ENCODE measurements at places on chromosomes 2 and 18.

GRCh38 chr2:138182937-138183312 lies 218.7 kb downstream of the HNMT start:
- no peak for DNase-seq

DNA sequence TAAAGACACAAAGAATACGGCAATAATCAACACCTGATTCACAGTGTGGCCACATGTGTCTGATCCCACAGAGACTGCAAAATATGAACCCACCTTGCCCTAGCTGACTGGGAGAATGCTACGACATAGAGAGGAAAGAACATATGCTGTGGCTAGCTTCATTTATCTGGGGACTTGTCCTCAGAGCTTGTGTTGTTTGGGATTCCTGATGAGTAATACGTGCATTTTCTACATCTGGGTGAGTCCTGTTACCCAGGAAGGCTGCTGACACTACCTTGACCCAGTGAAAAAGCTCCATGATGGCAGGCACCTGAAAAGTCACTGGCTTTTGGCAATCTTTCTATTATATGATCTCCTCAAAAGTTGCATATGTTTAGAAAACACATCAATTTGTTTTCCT lies 427.7 kb upstream of the LYPD1 start:
- no peak for DNase-seq

GRCh38 chr2:85741211-85741832 lies 12.5 kb upstream of the ATOH8 start:
- DNase-seq: no peak

DNA sequence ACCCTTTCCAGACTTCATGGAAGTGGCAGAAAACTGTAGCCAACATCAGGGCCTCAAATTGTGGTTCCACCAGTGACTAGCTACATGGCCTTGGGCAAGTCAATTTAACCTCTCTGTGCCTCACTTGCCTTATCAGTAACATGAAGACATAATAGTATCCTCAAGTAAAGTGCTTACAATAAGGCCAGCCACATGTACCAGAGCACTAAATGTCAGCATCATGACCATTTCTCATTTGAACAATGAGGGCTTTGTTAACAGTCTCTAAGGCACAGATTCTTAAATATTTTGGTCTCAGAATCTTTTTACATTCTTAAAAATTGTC lies 5.8 kb upstream of the KCMF1 start:
- DNase-seq: no peak

DNA sequence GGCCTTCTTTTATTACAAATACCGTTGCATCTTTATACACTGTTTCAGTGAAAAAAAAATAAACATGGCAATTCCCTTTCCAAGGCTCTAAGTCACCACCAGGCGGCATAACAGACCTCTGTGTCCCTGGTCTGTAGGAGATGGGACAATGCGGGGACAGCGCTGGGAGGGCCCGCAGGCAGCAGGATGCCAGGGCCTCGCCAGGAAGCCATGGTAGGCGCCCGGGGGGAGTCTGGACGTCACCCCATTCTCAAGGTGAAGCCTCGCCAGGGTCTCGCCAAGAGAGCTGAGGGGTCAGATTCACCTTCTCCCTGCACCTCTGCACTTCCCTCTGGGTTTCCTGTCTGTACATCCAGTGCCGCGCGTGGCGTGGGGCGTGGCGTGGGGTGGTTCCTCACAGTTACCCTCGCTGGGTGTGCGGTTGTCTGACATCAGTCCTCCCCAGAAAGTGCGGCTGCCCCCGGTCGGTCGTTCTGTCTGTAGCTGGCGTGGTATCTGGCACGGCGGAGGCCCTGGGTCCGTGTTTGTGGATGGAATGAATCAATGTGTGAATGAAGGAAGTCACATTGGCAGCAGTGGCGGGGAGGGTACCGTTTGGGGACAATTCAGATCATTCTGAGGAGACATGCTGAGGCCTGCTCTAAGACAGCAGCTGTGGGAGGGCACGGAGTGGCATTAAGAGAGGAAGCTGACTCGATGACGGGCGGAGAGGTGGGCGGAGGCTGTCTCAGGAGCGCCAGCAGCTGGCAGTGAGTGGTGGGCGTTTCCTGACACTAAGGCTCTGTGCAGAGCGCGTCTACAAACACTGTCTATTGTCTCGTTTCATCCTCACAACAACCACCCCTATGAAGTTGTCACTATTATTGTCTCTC lies 46.0 kb downstream of the LRRFIP1 start:
- DNase-seq: peak; percentile 86

DNA sequence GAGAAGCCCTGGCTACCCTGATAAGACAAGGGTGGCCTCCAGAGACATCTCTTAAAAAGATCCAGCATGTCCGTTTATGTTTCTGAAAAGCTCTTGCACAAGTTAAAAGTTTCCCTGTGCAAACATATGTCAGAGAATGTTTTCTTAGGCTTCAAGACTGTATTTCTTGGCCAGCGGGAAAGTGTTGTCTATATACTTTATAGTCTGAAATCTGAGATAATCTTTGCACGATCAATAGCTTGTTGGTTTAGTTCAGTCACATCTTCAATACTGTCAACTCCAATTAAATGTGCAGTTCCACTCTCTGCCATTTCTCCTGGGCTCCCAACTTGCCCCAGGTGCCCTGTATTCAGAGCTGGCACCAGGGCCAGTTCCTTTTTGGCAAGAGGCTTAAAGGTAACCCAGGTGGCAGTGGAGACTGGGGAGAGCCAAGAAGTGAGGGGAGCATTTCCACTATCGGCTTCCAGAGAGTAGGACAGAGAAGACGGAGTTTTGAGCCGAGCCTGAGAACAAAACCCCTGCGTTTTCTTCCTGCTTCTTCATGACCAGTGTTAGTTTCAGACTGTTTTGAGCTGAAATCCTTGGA lies 64.4 kb downstream of the ACOXL start:
- DNase-seq: no peak

DNA sequence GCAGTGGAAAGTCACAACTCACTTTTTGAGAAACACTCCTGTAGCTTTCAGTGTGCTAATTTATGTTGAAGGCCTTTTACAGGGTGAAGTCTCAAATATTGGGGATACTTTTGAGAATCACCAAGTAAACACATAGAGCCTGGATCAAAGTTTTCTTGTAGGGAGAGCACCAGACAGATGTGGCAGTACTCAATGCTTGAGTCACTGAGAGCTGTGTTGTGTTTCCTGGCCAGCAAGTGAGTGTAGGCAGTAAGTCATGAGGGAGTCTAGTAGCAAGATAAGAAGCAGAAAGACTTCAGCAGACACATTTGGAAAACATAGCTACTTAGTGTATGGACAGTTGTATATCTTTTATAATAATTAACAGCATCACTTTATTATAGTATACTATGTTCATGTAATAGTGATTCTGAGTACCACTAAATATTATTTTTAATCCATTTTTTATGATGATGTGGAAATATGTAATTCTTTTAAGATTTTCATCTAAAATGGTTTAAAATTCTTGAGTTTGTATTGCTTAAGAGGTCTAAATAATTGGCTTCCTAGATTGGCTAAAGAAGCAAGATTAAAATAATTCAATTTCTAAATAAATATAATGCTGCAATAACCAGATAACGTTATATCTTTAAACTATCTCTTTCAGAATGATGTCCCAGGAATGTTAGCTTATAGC lies 12.8 kb downstream of the PSMD1 start:
- DNase-seq: no peak

GRCh38 chr2:23429036-23429435 lies 44.1 kb downstream of the KLHL29 start:
- no peak for DNase-seq

DNA sequence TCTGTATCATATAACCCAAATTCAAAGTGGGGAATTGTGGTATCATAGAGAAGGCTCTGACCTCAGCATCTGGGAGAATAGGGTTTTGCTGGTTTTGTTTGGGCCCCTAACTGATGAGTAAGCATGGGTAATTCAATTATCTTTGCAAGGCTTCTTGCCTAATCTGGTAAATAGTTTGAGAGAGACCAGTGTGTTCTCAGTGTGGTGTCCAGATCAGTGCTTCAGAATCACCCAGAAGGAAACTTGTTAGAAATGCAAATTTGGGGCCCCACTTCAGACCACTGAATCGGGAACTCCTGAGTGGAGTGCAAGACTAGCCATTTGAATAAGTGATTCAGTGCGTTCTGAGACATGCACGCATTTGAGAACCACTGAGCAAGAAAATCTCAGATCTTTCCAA lies 282.7 kb downstream of the EPHA4 start:
- DNase-seq: no peak

DNA sequence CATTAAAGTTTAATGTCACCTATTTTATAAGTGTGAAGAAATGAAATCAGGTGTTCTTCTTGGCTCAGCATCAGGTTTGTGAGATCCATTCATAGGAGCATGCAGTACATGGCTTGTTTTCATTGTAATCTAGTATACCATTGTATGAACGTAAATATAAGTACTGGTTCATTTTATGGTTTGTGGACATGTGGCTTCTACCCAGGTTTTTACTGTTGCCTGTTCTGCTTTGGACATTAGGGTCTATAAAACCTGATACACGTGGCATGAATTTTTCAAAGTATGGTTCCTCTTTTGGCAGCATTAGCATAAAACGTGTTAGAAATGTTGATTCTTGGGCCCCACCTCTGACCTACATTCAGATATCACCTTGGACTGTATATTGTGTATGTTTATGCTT lies 175.5 kb downstream of the PRPF40A start:
- no peak for DNase-seq

DNA sequence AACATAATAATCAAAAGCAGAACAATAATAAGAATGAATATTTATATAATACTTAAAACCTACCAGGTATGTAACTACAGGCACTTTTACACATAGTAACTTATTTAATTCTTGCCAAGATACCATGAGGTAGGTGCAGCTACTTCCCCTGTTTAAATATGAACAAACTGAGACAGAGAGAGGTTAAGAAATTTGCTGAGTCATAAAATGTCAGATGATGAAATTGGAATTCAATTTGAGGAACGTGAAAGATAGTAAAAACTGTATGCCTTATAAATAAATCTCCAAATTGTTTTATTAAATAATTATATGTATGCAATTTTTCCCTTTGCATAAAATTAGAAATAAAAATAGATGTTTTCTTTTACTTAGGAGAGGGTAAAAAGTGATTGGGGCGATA lies 1103.3 kb upstream of the NRXN1 start:
- DNase-seq: no peak

DNA sequence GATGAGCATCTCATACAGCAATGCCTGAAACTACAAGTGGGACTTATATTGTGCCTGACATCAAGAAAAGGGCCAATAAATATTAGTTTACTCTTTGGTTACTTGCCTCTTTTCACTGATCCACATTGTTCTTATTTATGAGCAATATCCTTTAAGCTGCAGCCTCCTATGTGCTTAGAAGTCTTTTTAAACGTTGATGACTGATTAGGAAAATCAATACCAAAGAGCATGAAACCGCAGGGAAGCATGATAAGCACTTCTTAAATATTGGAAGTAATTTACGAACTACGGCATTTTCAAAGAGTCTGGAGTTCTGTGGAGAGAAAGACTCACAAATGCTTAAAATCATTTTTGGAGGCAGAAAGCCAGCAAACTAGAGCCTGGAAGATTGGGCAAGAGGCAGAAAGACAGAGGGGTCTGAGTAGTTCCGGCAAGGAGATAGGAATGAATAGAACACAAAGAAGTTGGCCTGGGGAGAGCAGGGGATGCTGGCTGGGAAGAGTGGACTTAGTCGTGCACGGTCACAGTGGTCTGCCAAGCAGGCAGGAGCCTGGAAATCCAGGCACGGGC lies 122.6 kb upstream of the NOSTRIN start:
- no peak for DNase-seq

GRCh38 chr2:97747716-97748115 lies 34.3 kb downstream of the ZAP70 start:
- DNase-seq: no peak

DNA sequence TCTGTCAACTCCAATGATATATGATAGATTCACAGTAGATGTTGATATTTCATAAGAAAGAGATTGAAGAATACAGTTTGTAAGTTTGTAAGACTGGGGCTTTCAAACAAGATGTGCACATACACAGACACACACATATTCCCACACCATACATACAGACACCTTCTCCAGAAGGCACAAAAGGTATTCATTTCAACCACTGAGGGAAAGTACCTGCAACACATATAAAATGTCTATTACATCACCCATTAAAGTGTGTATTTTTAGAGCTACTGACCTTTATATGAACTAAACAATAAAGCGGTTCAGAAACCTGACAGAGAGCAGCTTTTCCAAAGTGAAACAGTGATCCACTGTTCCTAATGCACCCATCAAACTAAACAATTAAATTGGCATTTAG lies 53.3 kb downstream of the CCDC148 start:
- no peak for DNase-seq

DNA sequence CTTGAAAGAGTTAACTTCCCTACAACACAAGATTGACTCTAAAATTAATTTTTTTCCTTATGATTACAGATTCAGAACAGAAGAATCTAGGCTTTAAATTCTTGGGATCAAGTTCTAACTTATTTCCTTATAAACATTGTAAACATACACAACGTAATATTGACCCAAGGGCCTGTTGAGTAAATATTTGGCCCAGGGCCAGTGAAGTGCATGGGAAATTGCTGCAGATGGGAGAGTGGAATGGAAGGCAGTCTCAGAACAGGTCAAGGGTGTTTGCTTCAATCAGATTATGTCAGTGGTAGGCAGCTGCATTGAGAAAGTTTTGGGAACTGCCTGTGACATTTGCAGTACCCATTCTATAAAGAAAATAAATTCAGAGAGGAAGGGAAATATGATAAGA lies 137.6 kb downstream of the MYO1B start:
- DNase-seq: no peak
